ENCODE measurements at places on chromosomes 11 and 22.

DNA sequence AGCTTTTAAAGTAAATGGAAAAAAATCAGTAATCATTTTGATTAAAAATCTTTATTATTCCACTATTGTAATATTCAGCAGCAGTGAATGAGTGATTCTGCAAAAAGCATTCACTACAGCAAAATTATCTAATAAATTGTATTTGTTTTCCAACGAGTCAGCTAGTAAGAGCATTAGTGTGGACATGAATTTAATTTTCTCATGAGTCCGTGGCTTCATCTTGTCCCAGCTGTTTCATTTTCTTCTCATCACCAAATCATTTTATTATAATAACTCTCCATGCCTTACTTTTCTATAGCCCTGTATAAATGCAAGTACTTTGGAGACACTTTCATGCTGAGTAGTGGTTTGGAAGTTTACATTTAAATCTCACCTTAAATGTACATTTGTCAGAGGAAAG lies 66.2 kb downstream of the FANCF start:
- DNase-seq, result no peak

DNA sequence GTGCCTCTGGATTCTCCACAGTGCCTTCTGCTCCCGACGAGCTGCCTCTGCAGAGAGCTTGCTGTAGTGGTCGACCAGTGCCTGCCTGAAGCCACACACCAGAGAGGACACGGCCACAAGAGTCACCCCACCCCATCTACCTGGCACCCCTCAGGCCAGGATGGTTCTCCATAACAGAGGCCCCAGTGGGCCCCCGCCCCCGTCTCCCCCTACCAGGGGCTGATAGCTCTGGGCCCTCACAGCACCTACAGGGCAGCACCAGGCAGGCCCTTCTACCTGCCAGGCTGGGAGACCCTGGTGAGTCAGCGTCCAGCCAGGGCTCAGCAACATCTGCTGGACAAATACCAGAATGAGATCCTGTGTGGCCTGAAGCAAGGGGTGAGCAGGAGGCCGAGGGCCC lies 21.7 kb downstream of the SELENOO start:
- DNase-seq, result no peak

GRCh38 chr11:124499711-124500110 lies 43.7 kb downstream of the OR8B12 start:
- DNase-seq, result no peak

DNA sequence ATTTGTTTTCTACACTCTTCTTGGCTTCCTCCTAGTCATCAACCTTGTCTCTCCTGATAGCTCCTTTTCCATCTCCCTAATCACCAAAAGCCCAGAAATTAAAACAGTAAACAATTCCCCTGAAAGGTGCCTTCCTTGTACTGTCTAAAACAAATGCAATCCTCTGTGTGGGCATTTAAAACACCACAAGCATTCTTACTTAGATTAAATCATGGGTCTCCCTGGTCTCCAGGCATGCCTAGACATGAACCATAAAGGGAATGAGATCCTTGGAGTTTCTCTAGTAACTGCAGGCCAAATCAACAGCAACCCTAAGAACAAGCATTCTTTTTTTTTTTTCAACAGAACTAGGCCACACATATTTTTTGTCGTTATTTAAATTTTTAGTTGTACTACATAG lies 1.9 kb downstream of the BTG4 start:
- DNase-seq, result no peak

- no peak for DNase-seq
Measured at GRCh38 chr11:12998336-12998735, 10.8 kb upstream of the RASSF10 start.

- DNase-seq, result no peak
Measured at GRCh38 chr11:843818-844692, 1.4 kb downstream of the TSPAN4 start.

DNA sequence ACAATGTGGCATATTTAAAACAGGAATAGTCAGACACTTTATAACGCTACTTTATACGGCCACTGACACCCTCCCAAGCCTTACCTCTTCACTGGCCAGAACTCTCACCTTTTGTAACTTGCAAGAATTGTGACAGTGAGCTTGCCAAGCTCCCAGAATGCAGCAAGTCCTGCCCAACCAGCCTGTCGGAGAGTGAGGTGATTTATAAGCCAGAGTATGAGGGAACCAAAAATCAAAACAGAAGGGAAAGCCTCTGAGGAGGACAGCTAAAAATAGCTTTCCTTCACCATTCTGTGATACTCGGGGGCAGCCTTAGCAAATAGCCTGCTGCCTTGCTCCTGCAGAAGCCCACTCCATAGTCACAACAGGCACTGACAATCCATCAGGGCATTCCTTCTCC lies 229.7 kb downstream of the FAM76B start:
- no peak for DNase-seq

DNA sequence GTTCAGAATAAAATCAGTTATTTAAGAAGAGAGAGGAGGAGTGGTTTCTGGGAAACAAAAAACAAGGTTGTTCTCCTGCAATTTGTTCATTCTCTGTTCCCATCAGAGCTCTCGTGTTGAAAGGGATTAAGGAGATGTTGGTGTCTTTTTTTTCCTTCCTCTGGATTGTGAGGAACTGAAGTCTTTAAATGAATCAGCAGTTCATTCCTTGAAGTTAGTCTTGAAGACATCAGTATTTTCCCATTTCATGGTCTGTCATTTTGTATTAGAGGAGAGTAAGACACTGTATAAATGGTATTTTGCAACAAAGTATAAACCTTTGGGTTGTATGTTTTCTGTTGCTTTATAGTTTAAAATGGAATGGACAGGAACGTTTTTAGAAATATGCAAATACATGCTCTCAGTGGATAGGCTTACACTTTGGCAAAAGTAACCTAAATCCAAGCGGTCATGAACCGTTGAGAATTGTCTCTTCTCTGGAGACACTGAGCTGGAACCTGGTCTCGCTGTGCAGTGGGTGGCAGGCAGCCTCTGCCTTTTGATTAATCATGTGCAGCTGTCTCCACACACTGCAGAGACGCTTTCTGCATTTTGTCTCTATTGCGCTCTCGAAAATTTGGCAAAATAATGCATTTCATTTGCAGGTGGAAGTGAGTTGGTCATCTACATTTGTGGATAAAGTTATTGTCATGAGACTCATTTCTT lies 33.0 kb downstream of the SAMM50 start:
- no peak for DNase-seq

GRCh38 chr11:67354075-67355022 lies 1.0 kb upstream of the POLD4 start:
- DNase-seq, result no peak

- DNase-seq, result no peak
Measured at GRCh38 chr11:289712-290620, 1.0 kb downstream of the PGGHG start.

- no peak for DNase-seq
Measured at GRCh38 chr11:14417617-14418374, 58.8 kb upstream of the RRAS2 start.

DNA sequence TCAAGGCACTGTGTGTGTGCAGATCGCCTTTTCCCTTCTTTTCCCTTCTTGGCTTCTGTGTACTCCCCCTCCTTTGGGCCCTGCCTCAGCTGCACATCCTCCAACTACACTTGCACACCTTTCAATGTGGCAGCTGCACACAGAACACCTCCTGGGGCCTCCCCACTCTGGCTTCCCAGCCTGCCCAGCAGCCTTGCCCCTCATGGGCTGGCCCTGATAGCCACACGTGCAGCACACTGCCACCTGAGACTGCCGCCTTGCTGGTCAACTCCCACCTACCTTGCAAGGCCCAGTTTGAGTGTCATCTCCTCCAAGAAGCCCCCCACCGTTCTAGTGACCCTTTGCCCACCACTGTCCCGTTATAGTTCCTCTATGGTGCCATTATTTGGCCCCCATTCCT lies 77.3 kb upstream of the ARFGAP3 start:
- DNase-seq, result no peak

- no peak for DNase-seq
Measured at GRCh38 chr22:27433585-27434190, 367.9 kb downstream of the MN1 start.

GRCh38 chr11:12377106-12377823 lies at the start of gene PARVA:
TSS of gene PARVA (plus strand) at chr11:12377571. CDS start at chr11:12377648, 77 bp downstream.
- DNase-seq, result no peak

DNA sequence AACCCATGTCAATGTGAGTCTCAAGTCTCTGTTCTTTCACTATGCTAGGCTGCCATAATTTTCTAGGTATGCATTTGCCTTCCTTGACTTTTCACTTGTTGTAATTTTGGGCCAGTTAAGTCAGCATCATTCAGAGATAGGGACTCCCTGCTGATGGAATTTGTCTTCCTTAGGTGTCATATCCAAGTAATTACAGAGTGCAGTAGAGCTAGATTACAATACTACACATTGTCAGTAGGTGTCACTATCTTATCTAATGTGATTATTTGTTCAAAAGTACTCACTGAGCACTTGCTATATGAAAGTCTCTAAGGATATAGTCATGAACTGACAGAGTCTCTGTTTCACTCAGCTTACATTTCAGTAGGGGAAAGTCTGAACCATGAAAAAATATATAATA lies 25.0 kb upstream of the SYN3 start:
- DNase-seq, result no peak

GRCh38 chr22:38554281-38554680 lies 15.7 kb downstream of the DMC1 start:
- no peak for DNase-seq

- no peak for DNase-seq
Measured at GRCh38 chr22:27454807-27455450, 346.6 kb downstream of the MN1 start.

- DNase-seq, result no peak
Measured at GRCh38 chr11:74485868-74486267, 7.7 kb downstream of the LIPT2 start.

- no peak for DNase-seq
Measured at GRCh38 chr11:40029391-40029790, 1430.1 kb downstream of the LRRC4C start.

DNA sequence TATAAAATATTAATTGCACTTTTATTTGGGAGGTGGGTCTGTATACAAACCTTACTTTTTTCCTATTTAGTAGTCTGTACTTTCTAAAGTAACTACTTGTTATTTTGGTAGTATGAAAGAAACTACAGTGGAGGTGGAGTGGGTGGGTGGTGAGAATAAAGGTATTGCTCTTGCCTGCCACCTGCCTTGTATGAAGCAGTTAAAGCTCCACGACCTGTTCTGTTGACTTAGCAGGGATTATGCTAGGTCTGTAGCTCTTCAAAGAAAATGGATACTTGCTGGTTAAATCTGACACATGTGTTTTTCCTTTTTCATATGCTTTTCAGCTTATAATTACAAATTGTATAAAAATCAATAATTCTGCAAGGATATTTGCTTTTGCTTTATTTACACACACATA lies 111.9 kb downstream of the EHF start:
- DNase-seq, result no peak

GRCh38 chr11:30322191-30322590 lies 713 bp upstream of the ARL14EP start:
- no peak for DNase-seq

GRCh38 chr22:44550711-44551491 lies 52.9 kb upstream of the RTL6 start:
- peak; percentile 7 for DNase-seq

DNA sequence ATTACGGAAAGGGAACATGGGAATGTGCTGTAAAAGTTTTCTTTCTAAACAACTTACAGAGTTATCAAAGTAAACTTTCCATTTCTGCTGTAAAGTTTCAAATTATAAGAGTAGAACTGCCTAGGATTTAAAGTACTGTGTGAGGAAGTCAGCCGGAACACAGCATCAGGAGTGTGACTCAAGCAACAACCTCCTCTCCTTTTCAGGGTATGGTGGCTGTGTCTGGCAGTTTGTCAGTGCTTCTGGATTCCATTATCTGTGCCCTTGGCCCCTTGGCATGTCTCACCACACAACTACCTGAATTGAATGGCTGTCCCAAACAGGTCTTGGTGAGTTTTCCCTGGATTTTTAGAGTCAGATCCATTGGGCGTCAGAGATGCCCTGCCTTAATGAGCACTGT lies 6.9 kb upstream of the TOM1 start:
- DNase-seq, result no peak

DNA sequence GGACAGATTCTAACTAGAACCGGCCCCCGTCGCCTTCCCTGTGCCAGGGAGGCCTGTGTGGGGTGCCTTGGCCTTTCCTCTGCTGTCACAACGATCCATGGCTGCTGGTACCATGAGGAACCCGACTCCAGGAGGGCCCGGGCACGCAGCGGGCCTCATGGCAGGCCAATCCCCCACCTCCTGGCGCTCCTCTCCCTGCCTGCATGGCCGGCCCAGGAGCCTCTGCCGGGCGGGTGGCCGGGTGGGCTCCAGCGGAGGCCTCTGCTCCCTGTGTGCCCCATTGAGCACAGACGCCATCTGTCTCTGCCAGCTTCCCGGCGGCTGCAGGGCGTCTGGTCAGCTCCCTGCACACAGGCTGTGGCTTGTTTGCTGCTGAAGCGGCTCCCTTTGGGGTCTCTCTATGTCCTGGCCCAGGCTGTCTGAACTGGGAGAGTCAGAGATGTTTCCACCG lies 86.5 kb downstream of the MYEOV start:
- no peak for DNase-seq

DNA sequence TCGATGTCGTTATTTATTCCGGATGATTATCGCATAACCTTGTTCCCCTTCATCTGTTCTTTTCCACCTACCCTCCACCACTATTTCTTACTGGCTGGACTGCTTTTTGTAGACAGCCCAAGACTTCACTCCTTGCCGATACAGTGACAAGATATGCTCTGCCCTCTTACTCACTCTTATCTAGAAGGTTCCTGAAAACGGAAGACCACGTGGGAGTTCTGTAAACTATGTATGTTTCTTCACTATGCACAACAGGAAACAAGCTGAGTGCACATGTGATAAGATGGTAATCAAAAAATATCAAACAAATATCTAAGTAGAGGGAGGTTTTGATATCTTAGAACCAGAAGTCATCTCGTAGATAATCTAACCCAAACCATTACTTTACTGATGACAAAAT lies 122.9 kb upstream of the ARHGAP20 start:
- DNase-seq, result no peak

- peak; percentile 50 for DNase-seq
Measured at GRCh38 chr11:64251016-64251752, at the start of gene PLCB3. TSS of gene PLCB3 (plus strand) at chr11:64251530. CDS start at chr11:64251650, 120 bp downstream.

GRCh38 chr22:41300661-41301060 lies 664 bp upstream of the ZC3H7B start:
- DNase-seq, result no peak

DNA sequence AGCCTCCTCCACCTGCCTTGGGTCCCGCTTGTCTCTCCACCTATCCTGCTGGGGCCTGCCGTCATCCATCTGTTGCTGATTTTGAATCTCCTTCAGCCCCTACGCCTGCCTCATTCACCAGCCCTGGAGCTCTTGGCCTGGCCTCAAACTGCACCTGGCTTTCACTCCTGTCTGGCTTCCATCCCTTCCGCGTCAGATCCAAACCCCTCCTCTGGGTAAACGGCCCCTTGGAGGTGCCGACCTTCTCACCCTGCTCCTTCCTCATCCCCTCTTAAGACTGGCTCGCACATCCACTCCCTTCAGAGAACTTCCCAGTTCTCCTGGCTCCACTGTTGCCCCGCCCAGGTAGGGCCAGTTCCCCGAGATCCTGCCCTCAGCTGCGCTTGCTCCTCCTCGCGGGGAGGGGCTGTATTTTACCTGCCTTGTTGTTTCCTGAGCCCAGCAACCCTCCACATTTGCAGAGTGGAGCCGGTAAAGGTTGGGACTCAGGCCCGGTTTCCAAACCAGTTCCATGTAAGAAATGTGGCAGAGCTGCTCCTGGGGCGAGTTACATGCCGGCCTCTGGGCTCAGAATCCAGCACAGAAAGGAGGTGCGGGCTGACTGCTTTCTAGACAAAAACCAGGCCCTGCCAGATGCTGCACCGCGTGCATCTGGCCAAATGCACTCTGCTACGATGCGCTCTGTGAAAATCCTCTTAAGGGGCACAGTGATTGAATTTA lies 13.9 kb upstream of the SHANK2 start:
- no peak for DNase-seq

All from activated CD4-positive, alpha-beta T cell treated with anti-CD3 and anti-CD28 coated beads, Interleukin-2, amount 50 U/mL, for 24 hours (primary cell).